Astrocyte (in vitro differentiated cells and primary cell): ENCODE measurements at places on chromosomes 7 and 10. TPM values are rescaled to one million over a fixed set of nuclear protein-coding genes. Genes with fewer than 3 reads are reported as not detected.
A peak's percentile ranks its signal among the peaks of the same experiment; 100 is the strongest.

GRCh38 chr7:47803846-47804245, 144.4 kb downstream of the PKD1L1 start:
- no peaks in the 10 kb centered on the region for H3K27me3 ChIP-seq
- H3K36me3 ChIP-seq = no peaks in the 10 kb centered on the region
- peaks cover 4% of the 10 kb centered on the region for H3K4me1 ChIP-seq
- no peak for DNase-seq
- no peak overlapping the region for H3K27ac ChIP-seq

- H3K36me3 ChIP-seq = no peaks in the 10 kb centered on the region
- H3K27me3 ChIP-seq = no peaks in the 10 kb centered on the region
- H3K4me3 ChIP-seq = no peak overlapping the region
- DNase-seq = no peak
- H3K4me1 ChIP-seq = no peaks in the 10 kb centered on the region
These were observed 181.8 kb upstream of the MBL2 start for GRCh38 chr10:52954407-52954806.

GRCh38 chr7:23404546-23405239, 65.6 kb downstream of the IGF2BP3 start:
- H3K36me3 ChIP-seq = peaks cover 3% of the 10 kb centered on the region
- no peak overlapping the region for H3K4me3 ChIP-seq
- no peaks in the 10 kb centered on the region for H3K4me1 ChIP-seq
- H3K27me3 ChIP-seq = no peaks in the 10 kb centered on the region
- H3K27ac ChIP-seq = no peak overlapping the region
- peak; percentile 17 for DNase-seq

Gene SPDYE9
- not detected in 2 replicates for total RNA-seq

GRCh38 chr7:71793251-71793650, 618.9 kb downstream of the CALN1 start:
- H3K27me3 ChIP-seq = no peaks in the 10 kb centered on the region
- no peak overlapping the region for H3K27ac ChIP-seq
- peak; percentile 85 for DNase-seq
- no peaks in the 10 kb centered on the region for H3K4me1 ChIP-seq

DNA sequence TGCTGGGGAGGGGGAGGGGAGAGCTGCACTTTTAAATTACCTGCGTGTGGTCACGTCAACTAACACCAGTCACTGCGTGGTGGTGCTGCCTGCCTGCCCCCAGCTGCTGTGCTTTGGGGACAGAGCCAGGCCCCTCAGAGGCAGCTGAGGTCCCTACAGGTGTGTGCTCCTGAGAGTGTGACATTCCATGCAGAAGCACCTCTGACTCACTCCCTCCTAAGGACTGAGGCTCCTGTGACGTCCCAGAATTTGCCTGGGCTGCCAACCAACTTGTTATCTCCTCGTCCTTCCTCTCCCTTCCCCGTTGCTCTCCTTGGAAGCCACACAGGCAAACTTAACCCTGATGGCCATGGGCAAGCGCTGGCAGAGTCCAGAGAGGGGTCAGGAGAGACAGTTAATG, 563.0 kb downstream of the PARD3 start:
- H3K36me3 ChIP-seq = no peaks in the 10 kb centered on the region
- H3K27me3 ChIP-seq = no peaks in the 10 kb centered on the region
- peak; percentile 4 for DNase-seq
- no peak overlapping the region for H3K27ac ChIP-seq
- H3K4me3 ChIP-seq = no peak overlapping the region

GRCh38 chr10:80488539-80489066, 34.5 kb downstream of the TSPAN14 start:
- no peak for DNase-seq
- H3K27me3 ChIP-seq = no peaks in the 10 kb centered on the region
- H3K4me3 ChIP-seq = no peak overlapping the region
- peaks cover 10% of the 10 kb centered on the region for H3K4me1 ChIP-seq
- H3K27ac ChIP-seq = no peak overlapping the region
- peaks cover 21% of the 10 kb centered on the region for H3K36me3 ChIP-seq

Gene GALNT17
- total RNA-seq = 5.7 and 7.8 TPM in 2 replicates
